ENCODE measurements at places on chromosomes 13 and 19. TPM values are rescaled to one million over a fixed set of nuclear protein-coding genes. Genes with fewer than 3 reads are reported as not detected.

RNF113B gene
- not detected for total RNA-seq

ADAMTS10 gene
- total RNA-seq: 60.1 TPM

IGLON5 gene
- total RNA-seq: not detected

ICAM5 gene
- total RNA-seq: 1.6 TPM

MUC16 gene
- 1.3 TPM for total RNA-seq

CPT1C gene
- 5.9 TPM for total RNA-seq

PPM1N gene
- total RNA-seq: 1.8 TPM

ZNF66 gene
- 6.0 TPM for total RNA-seq

LILRB3 gene
- total RNA-seq: 23.9 TPM

ABCC4 gene
- 12.0 TPM for total RNA-seq

GAPDHS gene
- total RNA-seq: not detected

PODNL1 gene
- 17.8 TPM for total RNA-seq

TMEM221 gene
- total RNA-seq: 0.36 TPM

SERP2 gene
- total RNA-seq: 9.6 TPM

CCNA1 gene
- total RNA-seq: 0.85 TPM

ZNF112 gene
- total RNA-seq: 6.9 TPM

FXYD7 gene
- total RNA-seq: 5.5 TPM

RFXAP gene
- total RNA-seq: 8.5 TPM

GPR12 gene
- total RNA-seq: 0.53 TPM

ERICH4 gene
- not detected for total RNA-seq

SSC5D gene
- total RNA-seq: 13.5 TPM

ZGLP1 gene
- 5.7 TPM for total RNA-seq

CEBPA gene
- 20.4 TPM for total RNA-seq

TYROBP gene
- total RNA-seq: 104 TPM

MISP3 gene
- total RNA-seq: 5.6 TPM

ZNF382 gene
- 13.6 TPM for total RNA-seq

ZSCAN18 gene
- 70.1 TPM for total RNA-seq
